ENCODE measurements at places on chromosomes 3 and 15.

DNA sequence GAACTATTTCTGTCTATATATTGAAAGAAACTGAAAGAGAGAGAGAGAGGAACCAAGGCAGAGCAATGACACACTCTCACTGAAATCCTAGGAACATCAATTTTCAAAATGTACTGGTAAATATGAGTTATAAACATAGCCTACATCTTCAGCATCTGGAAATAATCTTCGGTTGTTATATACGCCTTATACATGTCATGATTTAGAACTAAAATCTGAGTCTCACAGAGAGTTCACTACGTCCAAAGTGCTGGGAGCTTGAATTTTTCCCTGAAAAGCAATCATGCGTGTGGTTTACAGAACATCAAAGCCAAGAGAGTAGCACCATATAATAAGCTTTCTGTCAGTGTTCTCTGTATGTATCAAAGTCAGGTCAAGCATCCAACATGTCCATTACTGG is 420.0 kb upstream of the CBLB start:
- peak; percentile 77 for DNase-seq

- DNase-seq, result no peak
Observed at GRCh38 chr15:77411619-77411976, 8.3 kb downstream of the PEAK1 start.

- peak; percentile 47 for DNase-seq
Observed at GRCh38 chr15:40470423-40471104, at the start of gene CHST14. TSS of gene CHST14 (plus strand) at chr15:40470984. CDS start at chr15:40471214, 230 bp downstream.

- peak; percentile 12 for DNase-seq
Observed at GRCh38 chr3:116614795-116615362, 94.7 kb upstream of the TUSC7 start.

DNA sequence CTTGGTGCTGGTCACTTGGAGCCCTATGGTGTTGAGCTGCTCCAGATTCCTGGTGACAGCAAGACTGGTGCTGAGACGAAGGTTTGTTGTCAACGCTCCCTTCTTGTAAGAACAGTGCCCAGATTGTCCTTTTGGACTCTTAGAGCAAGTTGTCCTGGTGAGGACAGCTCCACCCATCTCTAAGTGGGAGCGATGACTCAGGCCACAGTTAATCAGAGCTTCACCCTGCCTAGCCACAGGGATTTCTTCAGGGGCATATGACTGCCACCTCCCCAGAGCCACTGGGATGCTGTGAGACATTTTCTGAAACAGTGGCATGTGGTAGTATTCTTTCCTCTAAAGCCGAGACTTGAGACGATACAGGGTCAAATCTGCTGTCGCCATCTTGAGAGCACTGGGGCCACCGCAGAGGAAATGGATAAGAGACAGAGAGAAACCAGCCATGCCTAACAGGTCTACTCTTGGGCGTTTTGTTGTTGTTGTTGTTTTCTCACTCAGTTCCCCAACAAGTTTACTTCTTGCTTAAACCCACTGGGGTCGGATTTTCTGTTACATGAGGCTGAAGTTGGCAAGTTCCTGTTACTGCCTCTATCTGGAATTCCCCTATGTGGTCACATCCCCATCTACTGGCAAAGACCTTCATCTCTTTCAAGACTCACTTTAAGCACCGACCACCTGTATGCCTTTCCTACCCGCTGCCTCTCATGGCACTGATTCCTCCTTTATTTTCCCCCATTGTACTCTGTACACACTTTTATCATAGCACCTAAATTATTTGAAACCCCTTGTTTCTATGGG is 16.0 kb upstream of the PCOLCE2 start:
- DNase-seq, result peak; percentile 15

- DNase-seq, result no peak
Observed at GRCh38 chr15:91148243-91148642, 48.2 kb downstream of the SV2B start.

- no peak for DNase-seq
Observed at GRCh38 chr3:52441091-52441771, 3.7 kb downstream of the SEMA3G start.

GRCh38 chr3:76043746-76044145 is 258.4 kb upstream of the ZNF717 start:
- DNase-seq, result no peak

DNA sequence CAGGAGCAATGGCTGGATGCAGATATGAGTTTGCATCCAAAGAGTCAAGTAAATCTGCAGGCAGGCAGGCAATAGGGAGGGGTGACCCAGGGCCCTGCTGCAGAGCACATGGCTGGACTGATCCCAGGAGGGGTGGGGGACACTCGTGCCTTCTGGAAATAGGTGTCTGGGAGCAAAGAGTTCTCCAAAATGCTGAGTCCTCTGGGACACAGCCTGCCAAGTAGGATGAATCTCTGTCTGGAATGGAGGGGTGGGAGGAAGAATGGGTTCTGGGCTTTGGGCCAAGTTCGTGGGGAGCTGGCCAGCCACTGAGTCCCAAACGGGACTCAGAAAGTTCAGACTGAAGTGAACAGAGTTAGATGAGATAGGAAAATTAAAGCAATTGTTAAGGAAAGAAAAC is 214.5 kb downstream of the MTHFS start:
- DNase-seq, result peak; percentile 95

GRCh38 chr3:105906836-105907235 is 38.0 kb upstream of the CBLB start:
- peak; percentile 76 for DNase-seq

DNA sequence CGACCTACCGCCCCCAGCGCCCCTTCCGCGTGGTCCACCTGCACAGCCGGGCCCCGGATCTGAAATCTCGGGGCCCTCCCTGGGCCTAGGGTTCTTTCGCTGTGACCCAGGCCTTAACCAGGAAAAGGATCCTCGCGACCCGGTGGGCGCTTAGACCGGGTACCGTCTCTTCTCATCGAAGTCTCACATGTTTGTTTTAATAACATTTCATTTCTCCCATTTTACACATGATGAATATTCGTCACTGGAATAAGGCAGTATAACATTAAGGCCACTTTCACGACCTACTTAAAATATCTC is 277 bp upstream of the DALRD3 start:
- no peak for DNase-seq

Data from fibroblast of skin of abdomen (primary cell).